ENCODE measurements at places on chromosomes 12 and 14.

GRCh38 chr12:81668475-81668874, 90.7 kb downstream of the PPFIA2 start:
- DNase-seq, result no peak

DNA sequence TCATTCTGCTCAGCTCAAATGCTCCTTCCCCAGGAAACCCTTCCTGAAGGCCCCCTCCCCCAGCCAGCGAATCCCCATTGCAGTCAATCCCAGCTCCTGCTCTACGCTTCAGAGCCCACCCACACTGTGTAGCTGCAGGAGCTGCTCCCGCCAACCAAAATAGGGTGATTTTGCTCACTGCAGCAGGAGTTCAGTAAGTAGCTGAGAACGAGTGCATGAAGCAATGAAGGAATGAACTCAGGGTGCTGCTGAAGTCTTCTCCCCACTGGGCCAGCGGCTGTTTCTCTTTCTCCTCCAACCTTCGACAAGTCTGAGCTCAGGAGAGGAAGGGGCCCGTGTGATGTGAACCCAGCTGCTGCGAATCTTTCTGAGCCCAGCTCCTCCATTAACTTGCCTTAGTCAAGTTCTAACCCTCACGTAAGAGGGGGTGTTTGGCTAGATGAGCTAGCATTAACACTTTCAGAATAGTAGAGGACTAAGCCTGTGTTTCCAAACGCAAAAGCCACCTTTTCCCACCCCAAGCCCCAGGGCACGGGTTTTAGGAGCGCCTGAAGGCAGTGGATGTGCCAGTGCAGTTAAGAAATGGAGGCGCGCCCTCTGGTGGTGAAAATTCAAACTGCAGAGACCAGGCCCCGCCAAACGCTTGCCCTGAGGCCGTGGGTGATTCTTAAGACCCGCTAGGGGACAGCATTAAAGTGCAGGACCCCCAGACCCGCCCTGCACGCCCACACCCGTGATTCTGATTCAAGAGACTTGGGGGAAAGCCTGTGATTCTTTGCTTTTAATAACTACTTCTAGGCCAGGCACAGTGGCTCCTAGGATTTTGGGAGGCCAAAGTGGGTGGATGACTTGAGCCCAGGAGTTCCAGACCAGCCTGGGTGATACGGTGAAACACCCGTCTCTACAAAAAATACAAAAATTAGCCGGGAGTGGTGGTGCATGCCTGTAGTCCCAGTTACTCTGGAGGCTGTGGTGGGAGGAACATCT, 11.9 kb upstream of the SERPINA4 start:
- DNase-seq, result peak; percentile 50

- no peak for DNase-seq
Observed at GRCh38 chr14:57837267-57837666, 28.6 kb downstream of the SLC35F4 start.

GRCh38 chr14:36450550-36450949, 69.5 kb downstream of the NKX2-1 start:
- DNase-seq, result no peak
